ENCODE measurements at places on chromosomes 11 and 22.

DNA sequence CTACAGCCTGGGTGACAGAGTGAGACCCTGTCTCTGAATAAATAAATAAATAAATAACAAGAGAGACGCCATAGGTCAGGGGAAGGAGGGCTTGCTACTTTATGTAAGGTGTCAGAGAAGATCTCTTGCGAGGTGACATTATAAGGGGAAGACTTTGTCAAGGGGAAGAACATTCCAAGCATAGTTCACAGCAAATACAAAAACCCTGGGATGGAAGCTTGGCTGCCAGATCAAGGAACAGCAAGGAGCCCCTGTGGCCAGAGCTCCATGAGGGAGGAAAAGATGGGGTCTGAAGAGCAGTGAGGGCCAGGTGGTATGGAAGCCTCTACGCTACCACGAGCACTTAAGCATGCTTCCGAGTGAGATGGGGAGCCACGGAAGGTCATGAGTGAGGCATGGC is 62.3 kb downstream of the AHNAK start:
- DNase-seq = no peak

DNA sequence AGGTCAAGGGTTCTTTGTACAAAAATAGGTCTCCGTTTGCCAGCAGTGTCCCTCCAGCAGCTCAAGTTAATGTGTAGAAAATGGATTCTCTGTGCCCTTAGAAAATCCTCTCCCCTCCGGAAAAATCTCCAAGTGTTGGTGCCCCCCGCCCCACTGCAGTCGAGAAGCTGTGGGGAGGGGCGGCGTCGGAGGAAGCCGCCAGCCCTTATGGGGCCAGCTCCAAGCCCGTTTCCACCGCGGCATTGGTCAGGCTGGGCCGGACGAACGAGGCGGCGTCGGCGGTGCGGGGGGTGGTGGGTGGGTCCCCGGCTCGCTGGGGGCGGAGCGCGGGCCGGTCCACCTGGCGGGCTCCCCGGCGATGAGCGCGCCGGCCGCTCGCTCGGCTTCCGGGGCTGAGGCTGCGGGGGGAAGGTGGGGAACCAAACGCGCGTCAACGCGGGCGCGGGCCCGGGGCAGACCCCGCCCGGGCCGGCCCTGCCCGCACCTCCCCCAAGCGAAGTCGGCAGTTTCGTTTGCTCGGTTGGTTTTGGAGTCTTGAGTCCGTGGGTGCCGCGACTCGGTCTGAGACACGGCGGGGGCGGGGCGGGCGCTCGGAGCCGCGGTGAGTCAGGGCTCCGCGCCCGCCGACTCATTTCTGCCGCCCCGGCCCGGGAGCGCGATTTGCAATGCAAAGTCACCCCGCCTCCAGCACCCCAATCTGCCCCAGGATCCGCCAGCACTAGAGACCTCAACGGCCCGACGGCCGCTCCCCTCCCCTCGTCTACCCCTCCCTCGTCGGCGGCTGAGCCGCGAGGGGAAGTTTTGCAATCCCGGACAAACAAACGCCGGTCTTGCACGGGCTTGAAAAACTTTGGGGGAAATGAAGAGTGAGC is 1.4 kb downstream of the ASCL2 start:
- DNase-seq = peak; percentile 87

DNA sequence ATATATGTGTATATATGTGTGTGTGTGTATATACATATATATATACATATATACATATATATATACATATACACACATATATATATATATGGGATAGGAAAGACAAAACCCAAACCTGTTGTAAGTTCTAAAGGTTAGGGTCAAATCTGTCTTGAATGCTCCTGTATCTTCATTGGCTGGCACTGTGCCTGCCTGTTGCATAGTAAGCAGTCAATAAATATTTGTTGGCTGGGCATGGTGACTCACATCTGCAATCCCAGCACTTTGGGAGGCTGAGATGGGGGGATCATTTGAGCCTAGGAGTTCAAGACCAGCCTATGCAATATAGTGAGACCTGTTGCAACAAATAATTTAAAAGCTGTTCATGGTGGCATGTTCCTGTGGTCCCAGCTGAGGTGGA is 205.4 kb downstream of the DBX1 start:
- DNase-seq = no peak

DNA sequence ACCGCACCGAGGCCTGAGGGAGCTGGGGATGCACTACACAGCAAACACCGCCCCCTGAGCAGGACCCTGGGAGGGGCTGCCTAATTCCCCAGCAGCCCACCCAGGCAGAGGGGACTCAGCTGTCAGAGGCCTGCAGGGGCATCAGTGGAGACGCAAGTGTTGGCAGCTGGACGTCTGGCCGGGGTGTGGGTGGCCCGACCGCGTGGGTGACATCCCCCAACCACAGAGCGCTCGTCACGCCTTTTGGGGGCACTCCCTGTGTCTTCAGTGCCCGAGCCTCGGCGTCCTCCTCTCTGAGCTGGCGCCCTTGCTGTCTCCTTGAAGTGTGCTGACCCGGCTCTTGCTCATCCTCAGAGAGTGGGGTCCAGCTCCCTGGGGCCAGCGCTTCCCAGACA is 150.2 kb downstream of the BRD1 start:
- DNase-seq = no peak

- DNase-seq = no peak
Measured at GRCh38 chr11:126791446-126791845, 209.1 kb downstream of the KIRREL3 start.

DNA sequence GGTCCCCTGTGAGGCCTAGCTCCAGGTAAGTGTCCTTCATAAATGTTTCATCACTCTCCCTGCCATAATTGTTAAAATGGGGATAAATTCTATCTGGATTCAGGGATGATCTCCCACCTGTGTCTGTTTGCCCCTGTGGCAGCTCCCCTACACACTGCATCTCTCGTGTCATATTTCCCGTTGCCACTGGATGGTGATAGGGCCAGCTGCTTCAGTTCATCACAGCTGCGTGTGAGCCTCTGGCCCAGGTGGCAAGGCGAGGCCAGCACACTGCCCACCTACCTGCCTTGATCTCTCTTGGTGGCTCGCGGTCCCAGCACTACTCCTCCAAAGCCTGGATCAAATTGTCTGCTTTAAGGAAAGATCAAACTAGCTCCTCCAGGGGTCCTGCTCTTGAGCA is 187.4 kb downstream of the GRIK4 start:
- no peak for DNase-seq

DNA sequence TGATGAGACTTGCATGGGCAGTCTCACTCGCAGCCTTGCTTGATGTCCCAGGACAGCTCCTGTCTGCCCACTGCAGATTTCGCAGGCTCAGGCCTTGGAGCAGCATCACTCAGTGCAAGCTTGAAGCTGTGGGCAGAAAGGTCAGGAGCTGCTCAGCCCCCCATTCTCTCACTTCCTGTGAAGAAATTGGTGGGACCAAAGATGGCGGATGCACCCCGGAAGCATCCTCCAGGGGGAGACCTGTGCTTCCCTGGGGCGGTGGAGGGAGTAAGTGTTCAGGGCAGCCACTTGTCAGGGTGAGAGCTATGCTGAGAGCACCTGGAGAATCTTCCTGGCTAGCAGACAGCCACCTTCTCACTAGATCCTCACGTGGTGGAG is 11.3 kb downstream of the PLAAT2 start:
- no peak for DNase-seq

GRCh38 chr11:70317581-70318305 is 47.3 kb downstream of the PPFIA1 start:
- DNase-seq = no peak

DNA sequence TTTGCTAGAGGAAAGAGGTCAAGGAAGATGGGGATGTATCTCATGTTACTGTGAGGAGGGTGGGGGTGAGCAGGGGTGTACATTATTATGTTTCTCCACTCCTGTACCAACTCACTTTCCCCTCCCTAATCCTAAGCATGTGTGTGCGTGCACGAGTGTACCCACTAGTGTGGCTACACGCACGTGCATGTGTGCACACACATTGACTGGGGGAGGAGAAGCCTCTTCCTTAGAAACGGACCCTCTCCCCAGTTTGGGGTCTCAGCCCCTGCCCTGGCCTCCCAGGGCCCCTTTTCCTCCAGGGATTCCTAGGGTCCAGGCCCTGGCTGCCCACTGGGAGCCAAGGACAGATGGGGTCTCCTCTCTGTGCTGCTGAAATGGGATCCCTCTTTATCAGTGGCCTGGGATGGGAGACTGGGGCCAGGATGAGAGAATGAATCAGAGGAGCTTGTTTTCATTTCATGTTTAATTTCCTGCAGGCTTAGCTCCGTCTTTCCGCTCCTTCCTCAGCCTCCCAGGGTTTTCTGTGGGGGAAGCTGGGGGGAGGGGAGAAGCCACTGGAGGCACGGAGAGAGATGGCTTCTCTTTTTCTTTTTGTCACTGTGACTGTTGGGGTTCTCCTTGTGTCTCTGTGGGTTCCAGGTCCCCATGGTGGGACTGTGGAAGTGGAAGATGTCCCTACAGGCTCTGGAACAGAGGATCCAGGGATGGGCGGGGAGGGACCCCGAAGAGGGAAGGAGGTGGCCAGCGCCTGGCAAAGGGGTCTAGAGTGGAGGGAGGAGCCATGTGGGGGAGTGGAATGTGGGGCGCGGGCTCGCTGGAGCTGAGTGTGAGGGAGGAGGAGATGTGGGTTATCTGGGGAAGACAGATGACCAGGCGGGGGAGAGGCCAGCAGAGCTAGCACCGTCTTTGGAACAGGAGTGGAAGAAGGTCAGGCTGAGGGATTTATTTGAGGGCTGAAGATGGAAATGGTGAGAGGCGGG is 40.3 kb downstream of the ALX4 start:
- no peak for DNase-seq

- no peak for DNase-seq
Measured at GRCh38 chr11:65185869-65186341, 4.2 kb downstream of the CAPN1 start.

DNA sequence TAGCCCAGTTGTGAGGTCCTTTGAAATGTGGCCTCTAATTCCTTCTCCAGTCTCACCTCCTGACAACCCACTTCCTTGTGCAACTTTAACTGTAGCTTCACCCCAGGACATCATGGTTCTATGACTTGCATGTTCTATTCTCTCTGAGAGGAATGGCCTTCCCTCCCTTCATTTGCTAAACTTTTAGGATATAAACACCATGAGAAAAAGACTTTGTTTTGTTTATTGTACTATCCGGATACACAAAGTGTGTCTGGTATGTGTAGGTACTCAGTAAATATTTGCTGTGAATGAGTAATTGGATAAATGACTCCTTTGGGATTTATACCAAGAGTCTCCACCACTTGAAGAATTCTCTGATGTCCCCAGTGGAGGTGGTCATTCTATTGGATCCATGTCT is 547.6 kb downstream of the INSC start:
- no peak for DNase-seq

DNA sequence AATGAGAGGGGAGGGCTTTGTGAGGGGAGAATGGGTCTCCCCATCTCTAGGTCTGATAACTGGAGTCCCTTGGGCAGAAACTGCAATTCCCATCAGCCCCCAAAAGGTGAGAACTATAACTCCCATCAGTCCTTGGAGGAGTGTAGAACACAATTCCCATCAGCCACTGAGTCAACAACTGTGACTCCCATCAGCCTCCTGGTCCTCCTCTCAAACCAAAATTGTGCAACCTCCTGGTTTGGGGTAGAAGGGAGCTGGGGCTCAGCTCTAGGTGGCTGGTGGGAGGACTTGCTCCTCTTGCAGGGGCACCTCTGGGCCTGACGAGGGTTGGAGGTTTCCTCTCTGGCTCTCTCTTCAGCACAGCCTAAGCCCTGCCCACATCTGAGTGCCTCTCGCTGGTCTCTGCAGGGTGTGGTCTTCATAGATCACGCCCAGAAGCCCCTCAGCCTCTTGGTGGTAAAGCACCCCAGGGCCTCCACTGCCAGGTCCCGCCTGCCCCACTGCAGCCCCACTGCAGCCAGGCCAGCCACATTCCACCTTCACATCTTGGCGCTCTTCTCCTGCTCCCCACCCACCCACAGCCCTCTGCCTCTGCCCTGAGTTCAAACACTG is 18.5 kb downstream of the SLC22A12 start:
- DNase-seq = no peak

DNA sequence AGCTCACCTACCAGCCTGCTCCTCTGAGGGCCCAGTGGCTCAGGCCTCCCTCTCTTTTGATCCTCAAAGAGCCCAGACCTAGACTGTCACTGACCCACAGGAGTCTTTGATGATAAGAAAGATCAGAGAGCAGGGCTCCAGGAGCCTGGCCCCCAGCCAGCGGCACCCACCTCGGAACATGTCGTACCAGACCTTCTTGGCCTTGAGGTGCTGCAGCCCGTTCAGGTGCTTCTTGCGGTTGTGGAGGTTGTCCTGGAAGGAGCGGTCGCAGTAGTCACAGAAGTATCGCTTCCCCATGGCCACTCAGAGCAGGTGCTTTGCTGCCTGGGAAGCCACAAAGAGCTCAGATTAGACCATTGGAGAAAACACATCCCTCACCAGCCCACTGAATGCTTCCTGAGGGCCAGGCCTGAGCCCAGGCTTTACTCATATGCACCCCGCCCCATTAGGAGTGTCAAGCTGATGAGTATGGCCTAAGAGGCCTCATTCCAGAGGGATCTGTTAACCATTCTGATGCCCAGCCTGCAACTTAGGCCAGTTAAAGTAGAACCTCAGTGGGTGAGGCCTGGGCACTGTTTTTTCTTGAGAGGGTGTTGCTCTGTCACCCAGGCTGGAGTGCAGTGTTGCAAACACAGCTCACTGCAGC is 18.4 kb downstream of the ZMAT5 start:
- no peak for DNase-seq

DNA sequence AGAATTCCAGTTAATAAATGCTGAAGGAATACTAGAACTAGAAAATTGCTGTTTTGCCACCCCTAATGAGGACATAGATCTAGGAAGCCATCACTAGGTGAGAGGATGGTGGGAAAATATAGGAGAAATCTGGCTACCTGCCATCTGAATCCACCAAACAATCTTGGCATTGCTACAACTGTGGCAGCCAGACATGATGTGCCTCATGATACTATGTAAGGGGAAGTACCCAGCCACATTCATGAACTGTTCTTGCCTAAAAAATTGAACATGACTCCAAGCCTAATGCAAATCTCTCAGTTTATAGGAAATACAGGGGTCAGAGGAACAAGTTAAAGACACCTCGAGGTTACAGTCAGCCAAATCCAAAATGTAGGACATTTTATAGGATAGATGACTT is 72.8 kb downstream of the SFI1 start:
- DNase-seq = no peak

- DNase-seq = no peak
Measured at GRCh38 chr11:131463649-131464425, 93.4 kb downstream of the NTM start.

GRCh38 chr11:32255841-32256240 is 165.0 kb downstream of the RCN1 start:
- DNase-seq = no peak
